ENCODE measurements at places on chromosomes 6 and 20. TPM values are rescaled to one million over a fixed set of nuclear protein-coding genes. Genes with fewer than 3 reads are reported as not detected.

Gene CASS4
- total RNA-seq, result 0.17 TPM

Gene GNRH2
- total RNA-seq, result not detected

Gene ARMC12
- not detected for total RNA-seq

Gene EPHA7
- 0.06 TPM for total RNA-seq

Gene EYA2
- 1.7 TPM for total RNA-seq

Gene SLC17A1
- total RNA-seq, result not detected

Gene CST2
- total RNA-seq, result not detected

Gene TREM2
- total RNA-seq, result not detected

DNA sequence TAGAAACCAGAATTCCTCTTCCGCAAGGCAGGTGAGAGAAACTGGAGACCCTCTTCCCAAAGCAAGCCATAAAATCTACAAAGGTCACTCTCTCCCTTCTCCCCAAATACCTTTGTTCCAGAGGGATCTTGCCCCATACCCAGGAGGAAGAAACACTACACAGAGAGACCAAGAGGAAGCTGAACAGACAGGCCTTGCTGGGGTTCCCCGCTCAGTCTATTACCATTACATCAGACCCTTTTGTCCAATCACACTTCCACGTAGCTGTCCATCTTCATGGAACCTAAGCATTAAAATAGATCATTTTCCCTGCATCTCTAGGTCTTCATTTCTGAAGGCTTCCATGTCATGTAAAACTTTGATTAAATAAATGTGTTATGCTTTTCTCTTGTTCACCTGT, 32.1 kb downstream of the METTL24 start:
- DNase-seq, result no peak

- peak; percentile 79 for DNase-seq
Measured at GRCh38 chr6:121666814-121667213, 231.4 kb downstream of the GJA1 start.

GRCh38 chr6:157461000-157461915, 80.3 kb downstream of the ZDHHC14 start:
- DNase-seq, result peak; percentile 84

- peak; percentile 90 for DNase-seq
Measured at GRCh38 chr6:21953831-21954801, 342.7 kb downstream of the PRL start.

DNA sequence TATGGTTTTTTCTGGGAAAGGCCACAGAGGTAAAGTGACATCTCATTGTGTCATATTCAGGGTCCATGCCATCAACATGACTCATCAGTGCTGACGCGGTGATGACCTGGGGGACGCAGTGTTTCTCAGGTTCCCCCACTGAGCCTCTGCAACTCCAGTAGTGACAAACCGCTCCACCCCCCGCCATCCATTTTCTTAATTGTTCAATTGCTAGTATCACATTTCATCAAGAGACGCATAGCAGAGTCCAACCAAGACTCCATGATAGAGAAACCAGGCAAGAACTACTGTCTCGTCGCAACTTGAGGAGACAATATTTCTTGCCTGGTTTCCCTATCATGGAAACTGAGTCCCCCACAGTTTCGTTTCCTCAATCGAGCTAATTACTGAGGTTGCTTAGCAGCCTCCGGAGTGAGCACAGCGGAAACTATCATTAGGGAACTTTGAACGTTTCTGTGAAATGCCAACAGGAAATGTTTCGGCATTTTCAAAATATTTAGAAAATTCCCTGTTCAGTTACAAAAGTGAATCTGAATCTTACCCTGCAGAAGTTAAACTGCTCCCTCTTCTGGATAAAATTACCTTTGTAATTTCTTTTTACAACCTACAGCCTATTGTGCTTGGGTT, 12.2 kb upstream of the SERPINB1 start:
- peak; percentile 91 for DNase-seq

DNA sequence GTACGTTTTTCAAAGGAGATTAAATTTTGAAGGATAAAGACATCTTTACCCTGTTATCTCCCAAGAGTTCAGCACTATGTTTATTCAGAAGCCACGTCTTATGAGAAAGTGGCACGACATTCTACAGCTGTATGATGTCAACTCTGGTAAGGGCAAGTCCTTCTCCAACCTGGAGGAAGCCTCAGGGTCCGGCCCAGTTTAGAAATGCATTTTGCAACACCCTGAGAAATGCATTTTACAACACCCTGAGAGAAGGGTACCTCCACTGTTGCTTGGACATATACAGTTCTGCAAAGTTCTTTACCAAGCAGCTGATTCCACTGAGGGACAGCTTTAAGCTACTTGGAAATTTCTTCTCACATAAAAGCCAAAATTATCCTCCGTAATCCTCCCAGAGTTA, 17.5 kb downstream of the NAPB start:
- DNase-seq, result no peak

GRCh38 chr6:74250161-74250818, 554.3 kb downstream of the CD109 start:
- no peak for DNase-seq

GRCh38 chr20:51378171-51378928, 164.2 kb downstream of the NFATC2 start:
- no peak for DNase-seq

DNA sequence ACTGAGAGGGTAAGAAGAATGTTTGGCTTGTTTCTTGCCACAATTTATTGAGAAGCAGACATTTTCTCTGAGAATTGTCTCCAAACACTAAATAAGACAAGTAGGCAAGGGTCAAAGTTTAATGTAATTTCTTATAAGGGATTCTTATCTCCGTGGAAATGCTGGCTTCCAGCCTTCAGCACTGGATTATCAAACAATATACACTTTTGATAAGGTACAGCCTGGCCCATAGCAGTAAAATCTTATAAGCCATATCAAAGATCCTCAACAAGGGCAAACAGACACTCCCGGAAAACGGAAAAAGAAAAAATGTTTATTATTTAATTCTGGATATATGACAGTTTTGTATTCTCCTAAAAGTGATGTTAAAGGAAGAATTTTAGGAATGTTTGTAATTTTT, 18.5 kb upstream of the ZSCAN9 start:
- no peak for DNase-seq

GRCh38 chr20:62910777-62911497, 15.4 kb downstream of the DIDO1 start:
- no peak for DNase-seq

GRCh38 chr6:2183752-2184151, 61.7 kb downstream of the GMDS start:
- no peak for DNase-seq

- peak; percentile 54 for DNase-seq
Measured at GRCh38 chr6:75855052-75855451, 106.0 kb downstream of the MYO6 start.

DNA sequence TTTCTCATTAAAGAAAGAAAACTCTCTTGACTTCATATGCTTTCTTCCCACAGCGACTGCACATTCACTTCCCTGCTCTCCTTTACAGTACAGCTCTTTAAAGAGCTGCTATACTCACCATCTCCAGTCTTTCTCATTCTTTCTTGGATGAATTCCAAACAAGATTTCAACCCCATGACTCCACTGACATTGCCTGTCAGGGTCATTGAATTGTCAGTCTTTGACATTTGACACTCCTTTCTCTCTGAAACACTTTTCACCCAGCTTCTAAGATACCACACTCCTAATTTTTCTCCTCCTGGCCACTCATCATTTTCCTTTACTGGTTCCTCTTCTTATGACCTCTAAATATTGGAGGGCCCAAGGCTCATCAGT, 811 bp upstream of the ARMH2 start:
- no peak for DNase-seq

DNA sequence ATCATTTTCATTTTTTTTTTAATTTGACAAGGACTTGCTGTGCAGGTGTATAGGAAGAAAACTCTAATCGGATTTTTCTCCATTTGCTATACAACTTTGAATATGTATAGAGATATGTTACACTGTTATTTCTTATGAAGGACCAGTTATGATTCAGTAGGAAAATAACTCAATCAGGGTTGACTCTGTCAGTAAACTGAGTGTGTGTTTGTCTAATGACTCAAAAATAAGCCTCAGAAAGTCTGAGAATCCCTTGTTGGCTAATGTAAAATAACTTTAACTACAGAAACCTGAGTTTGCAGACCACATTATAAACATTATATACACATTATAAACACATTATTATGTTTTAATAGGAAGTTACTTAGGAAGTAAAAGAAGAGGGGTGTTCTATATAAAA, 352.6 kb downstream of the RIMS1 start:
- DNase-seq, result no peak

GRCh38 chr6:33671744-33672072, 39.8 kb downstream of the UQCC2 start:
- DNase-seq, result no peak

DNA sequence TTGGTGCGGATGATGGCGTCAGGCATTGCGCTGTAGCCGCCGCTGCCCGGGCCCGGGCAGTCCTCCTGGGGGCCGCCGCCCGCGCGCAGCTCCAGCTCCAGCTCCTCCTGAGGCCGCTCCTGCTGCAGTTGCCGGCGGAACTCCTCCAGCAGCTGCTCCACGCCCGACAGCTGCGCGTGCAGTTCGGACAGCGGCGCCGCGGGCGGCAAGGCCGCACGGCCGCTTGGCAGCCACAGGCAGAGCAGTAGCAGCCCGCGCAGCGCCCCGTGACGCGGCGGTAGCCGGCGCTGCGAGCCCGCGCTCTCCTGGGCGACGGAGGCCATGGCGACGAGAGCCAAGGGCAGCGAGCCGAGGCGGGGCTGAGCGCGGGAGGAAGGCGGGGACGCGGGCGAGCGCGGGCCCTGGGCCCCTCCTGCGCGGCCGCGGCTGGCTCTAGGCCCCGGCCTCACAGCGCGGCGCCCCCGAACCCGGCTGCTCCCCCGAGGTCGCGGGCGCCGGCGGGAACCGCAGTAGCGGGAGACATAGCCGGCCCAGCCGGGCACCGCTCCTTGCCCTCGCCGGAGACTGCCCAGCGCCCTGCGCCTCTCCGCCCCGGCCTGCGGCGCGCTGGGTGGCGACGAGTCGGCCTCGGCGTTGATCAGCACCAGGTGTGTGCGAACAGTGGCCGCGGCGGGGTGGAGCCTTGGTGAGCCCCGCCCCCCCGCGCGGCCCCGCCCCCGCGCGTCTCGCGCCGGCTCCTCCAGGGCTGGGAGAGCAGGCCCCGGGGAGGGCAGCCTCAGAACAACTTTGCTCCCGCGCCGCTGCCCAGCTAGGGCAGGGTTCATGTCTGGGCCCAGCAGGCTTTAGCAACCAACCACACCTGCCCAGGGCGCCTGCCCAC, at the start of gene LRP11:
TSS of gene LRP11 (minus strand) at position 662 of the 880 bp plus-strand sequence. CDS start at position 323, 339 bp downstream.
- DNase-seq, result peak; percentile 95

- no peak for DNase-seq
Measured at GRCh38 chr6:168939041-168939440, 314.6 kb downstream of the THBS2 start.

DNA sequence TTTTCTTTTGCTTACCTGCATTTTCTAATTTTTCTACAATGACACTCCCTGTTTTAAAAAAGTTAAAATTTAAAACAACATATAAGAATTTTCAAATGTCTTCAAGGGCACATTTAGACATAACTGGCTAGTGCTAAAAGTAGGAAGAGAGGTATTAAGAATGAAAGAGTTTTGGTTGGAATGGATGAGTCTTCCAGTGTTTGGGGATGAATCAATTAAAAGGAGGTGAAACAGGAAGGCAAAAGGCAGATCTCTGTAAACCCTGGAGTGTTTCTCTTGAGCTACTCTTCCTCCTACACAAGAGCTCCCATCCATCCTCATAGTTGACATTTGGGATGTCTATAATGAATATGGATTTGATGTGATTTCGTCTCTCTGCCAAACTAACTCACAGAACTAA, 238.5 kb upstream of the SUPT3H start:
- no peak for DNase-seq

DNA sequence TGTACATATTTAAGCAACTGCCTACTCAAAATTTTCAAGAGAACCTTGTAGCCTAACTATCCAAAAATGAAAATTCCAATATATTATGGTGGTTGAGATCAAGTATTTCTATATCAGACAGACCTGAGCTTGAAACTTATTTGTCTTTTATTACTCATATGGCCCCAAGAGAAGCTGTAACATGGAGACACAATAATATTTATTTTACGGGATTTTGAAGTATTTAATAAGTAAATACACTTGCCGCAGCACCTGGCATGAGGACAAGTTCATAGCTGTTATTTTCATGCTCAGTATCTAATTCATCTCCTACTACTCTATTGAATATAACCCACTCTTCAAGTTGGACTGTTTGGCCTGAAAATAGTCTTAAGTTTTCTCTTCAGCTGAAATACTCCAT, 28.0 kb downstream of the PTPRK start:
- peak; percentile 20 for DNase-seq

- DNase-seq, result no peak
Measured at GRCh38 chr20:40654876-40655275, 34.2 kb downstream of the MAFB start.

- DNase-seq, result peak; percentile 94
Measured at GRCh38 chr6:118651282-118652050, at the start of gene CEP85L. CEP85L (minus strand) TSS chr6:118651591; CDS start chr6:118651269, 322 bp downstream.

- DNase-seq, result no peak
Measured at GRCh38 chr20:54131675-54132611, 41.8 kb downstream of the CYP24A1 start.

- peak; percentile 45 for DNase-seq
Measured at GRCh38 chr6:133774356-133774755, 114.6 kb upstream of the TCF21 start.

DNA sequence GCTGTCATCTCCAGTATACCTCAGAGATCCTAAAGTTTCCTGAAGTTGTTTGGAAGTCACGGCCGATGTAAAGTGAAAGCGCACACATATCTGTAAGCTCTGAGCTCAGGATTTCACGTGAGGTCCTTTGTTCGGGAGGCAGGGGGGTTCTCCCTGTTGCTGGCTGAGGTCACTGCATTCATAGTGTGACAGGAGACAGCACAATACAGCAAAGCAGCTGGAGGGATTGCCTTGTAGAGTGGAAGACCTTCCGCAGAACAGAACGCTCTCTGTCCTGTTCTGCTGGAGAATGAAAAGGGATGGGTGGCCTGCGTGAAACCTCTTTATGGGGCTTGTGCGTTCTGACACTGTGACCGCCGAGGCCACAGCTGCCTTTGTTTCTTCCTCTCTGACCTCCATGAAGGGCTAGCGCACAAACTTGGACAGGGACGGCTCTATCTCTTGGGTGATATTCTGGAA, 13.4 kb upstream of the SERPINB1 start:
- DNase-seq, result no peak

DNA sequence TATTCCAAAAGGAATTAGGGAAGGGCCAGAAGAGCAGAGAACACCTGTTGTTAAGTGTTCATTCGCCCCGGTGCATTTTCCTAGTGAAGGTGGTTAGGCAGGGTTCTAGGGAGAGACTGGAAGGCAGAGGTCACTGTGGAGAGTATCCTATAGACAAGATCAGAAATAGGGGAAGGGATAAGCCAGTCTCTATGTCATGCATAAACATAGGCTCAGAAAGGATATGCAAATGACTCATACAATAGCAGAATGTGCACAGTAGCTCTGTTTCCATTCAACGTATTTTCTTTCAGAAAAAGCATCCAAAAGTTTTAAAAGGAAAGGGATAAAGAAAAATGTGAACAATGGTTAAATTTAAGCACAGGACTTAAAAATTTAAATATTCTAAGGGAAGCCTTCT, 47.4 kb downstream of the BMP6 start:
- DNase-seq, result no peak

- no peak for DNase-seq
Measured at GRCh38 chr6:15276036-15276985, 30.4 kb downstream of the JARID2 start.

GRCh38 chr20:53028337-53029007, 56.3 kb downstream of the TSHZ2 start:
- peak; percentile 11 for DNase-seq

- DNase-seq, result peak; percentile 87
Measured at GRCh38 chr6:72787391-72788031, 165.6 kb downstream of the KCNQ5 start.
